Smooth muscle cell of the pulmonary artery (primary cell): ENCODE measurements at places on chromosomes 6 and 20. TPM values are rescaled to one million over a fixed set of nuclear protein-coding genes. Genes with fewer than 3 reads are reported as not detected.

The BANF2 gene
- total RNA-seq, result not detected in 2 replicates

The FLRT3 gene
- total RNA-seq, result 0.52 and 0.76 TPM in 2 replicates

The CD109 gene
- total RNA-seq, result 46.1 and 46.4 TPM in 2 replicates

The MGME1 gene
- total RNA-seq, result 5.8 and 8.1 TPM in 2 replicates

The L3MBTL1 gene
- total RNA-seq, result 5.7 and 7.5 TPM in 2 replicates

The BPI gene
- total RNA-seq, result 0.13 and 0.30 TPM in 2 replicates
